ENCODE measurements at places on chromosomes 11 and 22.

DNA sequence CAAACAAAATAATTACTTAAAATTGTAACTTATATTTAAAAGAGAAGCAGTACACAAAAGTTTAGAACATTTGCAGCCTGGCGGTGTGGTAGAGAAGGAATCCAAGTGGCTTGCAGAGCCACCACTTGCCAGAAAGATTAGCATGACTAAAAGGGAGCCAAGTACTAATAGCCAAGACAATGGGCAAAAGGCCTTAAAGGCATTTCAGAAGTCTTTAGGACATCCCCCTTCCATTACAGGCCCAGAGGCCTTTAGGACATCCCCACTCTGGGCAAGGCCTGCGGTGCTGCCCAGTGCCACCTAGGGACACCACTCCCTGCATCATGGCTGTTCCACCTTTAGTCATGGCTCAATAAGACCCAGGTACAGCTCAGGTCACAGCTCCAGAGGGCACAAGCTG, 32.4 kb downstream of the TMEM225 start:
- no peak for DNase-seq

GRCh38 chr11:26023057-26023456, 308.9 kb upstream of the ANO3 start:
- DNase-seq, result no peak

DNA sequence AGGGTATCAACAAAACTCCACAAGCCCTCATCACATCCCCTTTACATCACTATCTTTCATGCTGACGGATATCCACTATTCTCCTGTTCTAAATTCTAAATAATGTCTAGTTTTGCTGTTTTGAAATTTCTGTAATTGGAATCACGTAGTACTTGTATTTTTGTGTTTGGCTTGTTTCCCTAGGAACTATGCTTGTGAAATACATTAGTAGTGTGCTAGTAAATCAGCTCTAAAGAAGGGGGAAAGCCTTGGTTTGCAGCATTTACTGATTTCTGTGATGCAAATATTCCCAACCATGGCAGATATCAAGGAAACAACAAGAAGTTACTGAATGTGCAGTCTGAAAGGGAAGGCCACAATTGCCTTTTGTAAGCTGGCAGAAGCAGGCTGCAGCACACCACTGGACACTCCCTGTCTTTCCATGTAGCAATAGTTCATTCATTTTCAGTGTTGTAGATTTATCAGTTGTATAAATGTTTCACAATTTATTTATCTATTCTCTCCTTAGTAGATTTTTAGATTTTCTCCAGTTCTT, 4.7 kb upstream of the FOLH1 start:
- DNase-seq, result no peak

GRCh38 chr11:116287866-116288265, 484.9 kb downstream of the BUD13 start:
- no peak for DNase-seq

GRCh38 chr22:20978419-20978818, 3.7 kb upstream of the LZTR1 start:
- no peak for DNase-seq

DNA sequence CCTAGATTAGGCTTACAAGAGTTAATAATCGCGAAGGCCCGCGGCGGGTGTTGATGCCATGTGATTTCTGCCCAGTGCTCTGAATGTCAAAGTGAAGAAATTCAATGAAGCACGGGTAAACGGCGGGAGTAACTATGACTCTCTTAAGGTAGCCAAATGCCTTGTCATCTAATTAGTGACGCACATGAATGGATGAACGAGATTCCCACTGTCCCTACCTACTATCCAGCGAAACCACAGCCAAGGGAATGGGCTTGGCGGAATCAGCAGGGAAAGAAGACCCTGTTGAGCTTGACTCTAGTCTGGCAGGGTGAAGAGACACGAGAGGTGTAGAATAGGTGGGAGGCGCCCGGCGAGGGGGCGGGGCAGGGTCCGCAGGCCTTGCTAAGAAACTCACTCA, 65.5 kb downstream of the AAMDC start:
- no peak for DNase-seq

DNA sequence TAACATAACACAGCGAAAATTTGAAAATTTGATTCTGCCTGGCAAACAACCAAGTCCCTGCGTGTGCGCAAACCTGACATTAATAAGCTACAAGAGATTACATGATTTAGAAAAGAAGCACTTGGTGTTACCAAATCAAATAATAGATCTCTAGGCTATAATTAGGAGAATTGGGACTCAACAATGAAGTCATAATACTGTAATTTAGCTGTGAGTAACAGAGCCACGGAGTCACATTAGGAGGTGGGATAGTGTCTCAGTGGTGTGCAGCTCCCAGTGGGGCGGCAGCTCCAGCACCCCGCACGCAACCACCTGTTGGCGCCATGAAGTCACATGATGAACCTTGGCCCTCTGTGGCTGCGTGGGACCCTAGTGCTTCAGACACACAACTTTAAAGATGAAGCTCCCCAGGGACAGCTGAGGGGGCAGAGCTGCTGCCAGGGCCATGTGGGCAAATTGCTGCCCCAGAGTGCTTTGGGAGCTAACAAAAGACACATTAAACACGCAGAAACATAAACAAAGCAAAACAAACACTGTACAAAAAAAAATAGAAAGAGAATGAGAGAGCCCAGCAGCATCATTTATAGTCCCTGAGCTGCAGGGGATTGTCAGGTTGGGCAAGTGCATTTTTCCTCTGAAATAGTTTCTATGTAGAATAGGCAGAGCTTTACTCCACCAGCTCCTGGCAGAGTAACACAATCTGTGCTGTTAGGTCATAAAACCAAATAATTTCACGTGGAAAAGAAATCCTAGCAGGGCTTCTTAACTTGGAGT, 605.6 kb downstream of the SOX6 start:
- DNase-seq, result no peak

GRCh38 chr11:47928426-47928825, 51.9 kb upstream of the PTPRJ start:
- no peak for DNase-seq

GRCh38 chr11:95345651-95346050, 114.6 kb upstream of the SESN3 start:
- DNase-seq, result peak; percentile 54

GRCh38 chr11:65699306-65699705, 12.7 kb upstream of the KAT5 start:
- DNase-seq, result no peak

- no peak for DNase-seq
Observed at GRCh38 chr11:110858547-110858921, 146.3 kb upstream of the ARHGAP20 start.

DNA sequence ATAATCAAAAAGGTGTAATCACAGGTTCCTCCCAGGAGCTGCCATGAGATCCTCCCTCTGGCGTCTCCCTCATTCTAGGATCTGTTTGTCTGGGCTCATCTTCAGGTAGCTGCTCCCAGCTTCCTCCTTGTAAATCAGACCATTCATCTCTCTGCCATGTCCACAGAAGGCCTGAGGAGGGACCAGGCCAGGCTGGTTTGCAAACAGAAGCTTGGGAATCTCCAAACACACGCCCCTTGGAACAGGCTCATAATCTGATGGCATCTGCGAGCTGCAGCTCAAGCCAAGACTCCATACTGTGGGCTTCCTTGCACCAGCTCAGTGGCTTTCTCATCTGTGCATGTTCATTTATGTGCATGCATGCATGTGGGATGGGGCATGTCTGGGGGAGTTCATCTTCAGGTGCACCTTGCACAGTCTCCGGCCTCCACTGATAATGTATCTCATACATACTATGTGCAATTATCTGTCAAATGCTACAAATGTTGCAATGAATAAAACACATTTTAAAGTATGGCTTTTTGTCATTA, 134.9 kb downstream of the NXPE2 start:
- DNase-seq, result no peak

DNA sequence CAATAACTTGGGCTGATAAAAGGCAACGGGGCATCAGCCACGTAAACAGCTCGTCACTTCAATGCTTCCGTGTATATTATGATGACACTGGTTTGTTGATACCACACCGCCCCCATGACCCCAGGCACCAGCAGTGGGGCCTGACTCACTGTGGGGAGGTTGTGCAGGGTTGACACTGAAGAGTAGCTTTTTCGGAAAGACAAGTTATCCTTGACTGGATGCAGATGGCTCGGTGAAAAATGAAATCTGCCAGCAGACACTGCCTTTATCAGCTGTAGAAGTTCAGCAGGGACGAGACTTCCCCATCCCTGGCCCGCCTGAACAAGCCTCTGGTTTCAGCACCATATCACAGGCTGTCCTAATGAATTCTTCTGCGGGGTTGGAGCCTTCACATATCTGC, 55.6 kb downstream of the WT1 start:
- no peak for DNase-seq

GRCh38 chr11:106971864-106972263, 46.4 kb downstream of the GUCY1A2 start:
- no peak for DNase-seq

GRCh38 chr22:47172771-47173534, 410.5 kb downstream of the TBC1D22A start:
- DNase-seq, result no peak

DNA sequence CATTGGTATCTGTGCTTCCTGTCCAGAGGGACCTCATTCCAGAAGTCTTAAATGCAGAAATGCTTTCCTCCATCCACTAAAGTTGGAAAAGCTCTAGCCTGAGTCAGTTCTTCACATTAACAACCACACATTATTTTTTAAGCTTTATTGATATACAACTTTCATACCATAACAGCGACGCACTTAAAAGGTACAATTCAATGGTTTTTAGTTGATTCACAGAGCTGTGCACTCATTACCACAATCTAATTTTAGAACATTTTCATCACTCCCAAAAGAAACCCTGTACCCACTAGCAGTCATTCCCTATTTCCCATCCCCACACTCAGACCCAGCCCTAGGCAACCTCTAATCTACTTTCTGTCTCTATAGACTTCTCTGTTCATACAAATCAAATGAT, 27.6 kb downstream of the GALNT18 start:
- no peak for DNase-seq

DNA sequence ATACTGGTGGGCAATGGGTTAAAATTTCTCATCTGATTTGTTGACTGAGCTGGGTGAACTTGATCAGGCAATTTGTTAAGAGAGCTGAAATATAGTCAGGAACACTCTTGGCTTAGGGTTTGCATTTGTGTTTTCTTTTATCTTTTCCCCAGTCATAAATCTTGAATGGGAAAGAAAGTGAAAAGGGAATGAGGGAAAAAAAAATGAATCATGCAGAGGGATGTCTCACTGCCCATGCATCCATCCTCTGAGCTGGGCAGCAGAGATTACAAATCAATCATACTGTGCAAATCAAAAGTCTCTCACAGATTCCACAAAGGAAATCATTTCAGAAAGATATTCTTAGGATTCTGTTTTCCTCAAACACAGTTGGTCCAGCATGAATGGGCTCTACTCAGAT, 174.2 kb upstream of the MPPED2 start:
- no peak for DNase-seq

DNA sequence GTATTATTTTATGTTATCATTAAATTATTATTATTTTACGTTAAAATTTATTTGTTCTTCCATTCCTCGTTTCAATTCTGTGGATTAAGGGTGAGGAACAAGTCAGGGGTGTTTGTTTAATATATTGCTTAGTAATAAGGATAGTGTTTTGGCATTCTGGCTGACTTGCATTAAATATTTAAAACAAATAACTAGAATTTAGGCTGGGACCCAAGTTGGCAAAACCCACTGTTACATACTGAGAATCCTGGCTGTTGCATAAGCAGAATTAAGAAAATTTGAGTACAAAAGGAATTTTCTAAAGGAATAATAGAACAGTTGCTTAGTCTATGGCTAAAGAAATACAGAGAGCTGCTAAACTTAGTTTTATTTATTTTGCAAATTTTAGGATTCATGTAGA, 196.4 kb downstream of the GUCY1A2 start:
- no peak for DNase-seq

DNA sequence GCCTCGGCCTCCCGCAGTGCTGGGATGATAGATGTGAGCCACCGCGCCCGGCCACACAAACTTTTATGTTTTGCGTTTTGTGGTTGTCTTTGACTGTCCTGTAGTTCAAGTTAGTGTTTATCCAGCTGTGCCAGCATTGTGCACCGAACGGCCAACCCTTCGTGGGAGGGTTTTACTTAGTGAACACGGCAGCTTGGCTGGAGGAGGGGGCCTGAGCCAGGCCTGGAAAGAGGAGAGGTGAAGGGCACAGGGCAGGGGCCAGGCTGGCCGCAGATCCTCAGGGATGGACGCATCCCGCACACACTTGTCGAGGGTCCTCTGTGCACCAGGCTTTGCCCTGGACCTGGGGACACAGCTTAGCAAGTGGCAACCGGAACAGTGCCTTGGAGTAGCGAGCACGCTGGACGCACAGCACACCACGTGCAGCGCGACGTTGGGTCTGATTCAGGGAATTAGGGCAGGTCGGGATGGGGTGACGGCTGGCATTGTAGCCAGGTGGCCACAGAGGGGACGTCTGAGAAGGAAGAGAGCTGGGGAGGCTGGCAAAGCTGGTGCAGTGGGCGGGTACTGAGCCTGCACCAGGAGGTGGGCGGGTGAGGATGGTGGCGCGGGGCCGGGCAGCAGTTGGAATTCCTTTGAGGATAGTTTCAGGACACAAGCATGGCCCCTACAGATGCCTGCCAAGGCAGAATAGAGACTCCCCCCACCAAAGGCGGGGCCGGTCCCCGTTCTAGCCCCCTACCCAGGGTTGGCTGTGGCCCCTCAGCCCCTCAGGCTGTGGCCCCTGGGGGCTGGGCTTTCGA, 13.4 kb downstream of the EPS8L2 start:
- no peak for DNase-seq

GRCh38 chr11:334264-334994, 13.8 kb upstream of the IFITM3 start:
- DNase-seq, result no peak

DNA sequence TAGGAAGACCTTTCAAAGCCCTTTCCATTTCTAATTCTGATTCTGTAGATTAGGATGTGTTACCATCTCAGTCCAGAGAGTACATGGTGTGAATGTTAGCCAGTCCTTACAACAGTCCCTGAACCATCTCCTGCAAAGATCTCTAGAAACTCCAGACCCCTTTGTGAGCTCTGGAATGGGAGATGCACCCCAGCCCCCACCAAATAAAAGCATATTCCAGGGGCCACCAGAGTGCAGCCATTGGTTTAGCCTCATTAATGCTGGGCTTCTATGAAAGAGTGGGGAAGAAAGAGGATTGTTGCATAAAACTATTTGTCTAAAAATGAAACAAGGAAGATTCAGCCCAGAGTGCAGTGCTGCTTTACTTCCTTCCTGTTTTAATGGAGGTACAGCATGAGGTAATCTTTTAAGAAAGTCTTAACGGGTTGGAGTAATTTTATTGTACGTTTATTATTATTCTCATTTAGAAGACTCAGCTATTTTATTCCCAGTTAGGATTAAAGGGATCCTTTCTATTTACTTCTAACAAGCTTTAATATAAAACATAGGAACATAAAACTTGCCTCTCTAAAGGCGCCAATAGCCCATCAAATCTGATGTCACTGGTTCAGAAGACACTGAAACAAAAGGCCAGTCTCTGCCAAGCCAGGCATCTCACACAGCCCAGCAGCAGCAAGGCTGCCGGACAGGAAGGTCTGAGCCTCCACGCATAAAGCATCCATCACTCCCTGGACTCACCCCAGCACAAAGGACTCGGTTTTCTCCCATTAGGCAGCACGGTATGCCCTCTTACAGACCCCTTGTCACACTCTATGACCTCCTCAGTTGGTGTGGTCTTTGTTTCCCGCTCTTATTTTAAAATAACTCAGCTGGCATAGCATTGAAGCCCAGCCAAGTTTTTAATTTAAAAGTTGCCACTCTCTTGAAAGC, 203.9 kb upstream of the BLID start:
- no peak for DNase-seq
